ENCODE measurements at places on chromosomes 5 and 9. TPM values are rescaled to one million over a fixed set of nuclear protein-coding genes. Genes with fewer than 3 reads are reported as not detected.
A peak's percentile ranks its signal among the peaks of the same experiment; 100 is the strongest.

AJM1 gene
- 3.2 TPM for total RNA-seq

NEUROG1 gene
- total RNA-seq: 3.7 TPM

LCN15 gene
- total RNA-seq: 0.93 TPM

SPATA31C1 gene
- total RNA-seq: 0.07 TPM

SLC34A3 gene
- 0.81 TPM for total RNA-seq

MARCHF11 gene
- 1.2 TPM for total RNA-seq

DNA sequence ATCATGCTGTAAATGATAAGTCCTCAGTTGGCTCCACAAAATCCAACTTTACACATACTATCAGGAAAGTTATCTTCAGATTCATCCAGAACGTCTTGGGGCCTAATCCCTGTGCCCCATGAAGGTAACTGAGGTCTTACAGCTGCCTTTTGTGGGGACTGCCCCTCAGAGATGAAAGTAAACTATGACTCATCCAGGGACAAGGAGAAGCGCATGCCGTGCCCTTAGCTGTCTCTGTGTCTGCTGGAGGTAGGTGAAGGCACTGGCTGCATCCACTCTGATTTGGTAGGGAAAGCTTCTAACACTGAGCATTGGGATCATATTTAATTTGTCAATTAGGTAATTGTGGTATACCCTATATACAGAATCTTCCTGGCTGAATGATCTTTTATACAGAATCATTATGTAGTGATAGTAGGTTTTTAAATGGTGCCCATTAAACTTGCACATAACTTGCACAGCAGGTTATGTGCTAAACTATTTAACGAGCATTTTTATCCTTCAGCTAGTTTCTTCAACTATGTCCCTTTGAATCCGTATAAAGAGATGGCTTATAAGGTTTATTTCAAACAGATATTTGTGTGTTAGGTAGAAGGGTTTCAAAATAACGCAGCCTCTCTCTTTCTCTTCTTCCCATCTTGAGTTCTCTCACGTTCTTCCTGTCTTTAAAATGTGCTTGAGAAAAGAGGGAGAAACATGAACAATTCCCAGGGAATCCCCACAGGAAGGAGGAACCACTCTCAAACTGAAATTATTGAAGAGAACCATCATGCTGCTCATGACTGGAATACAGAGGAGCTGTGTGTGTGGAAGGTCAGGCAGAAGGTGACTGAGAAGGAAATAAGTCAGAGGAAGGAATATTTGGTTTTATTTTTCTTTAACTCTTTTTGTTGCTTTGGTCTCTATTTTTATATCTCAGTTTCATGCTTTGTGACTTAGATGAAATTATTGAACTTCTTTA is 250.9 kb downstream of the CD180 start:
- no peak overlapping the region for H3K27ac ChIP-seq
- no peaks in the 10 kb centered on the region for H3K4me1 ChIP-seq
- H3K4me3 ChIP-seq: no peak overlapping the region
- H3K36me3 ChIP-seq: no peaks in the 10 kb centered on the region

DNA sequence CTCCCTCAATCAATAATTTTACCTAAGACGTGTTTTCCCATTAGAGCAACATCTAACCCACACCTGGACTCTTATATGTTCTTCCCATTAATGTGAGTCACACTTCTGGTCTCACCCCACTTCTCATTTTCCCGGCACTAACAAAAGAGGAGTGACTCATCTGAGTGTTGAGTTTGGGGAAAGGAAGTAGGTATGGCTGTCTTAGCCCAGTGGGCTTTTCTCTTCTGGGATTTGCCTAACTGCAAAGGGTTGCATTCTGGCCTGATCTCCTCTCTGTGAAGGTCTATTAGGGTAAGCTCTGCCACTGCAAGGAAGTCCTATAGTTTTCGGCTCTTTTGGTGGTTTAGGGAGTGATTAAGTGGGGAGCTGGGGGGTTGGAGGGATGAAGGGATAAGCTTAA is 195.6 kb downstream of the KIAA0825 start:
- H3K36me3 ChIP-seq: no peaks in the 10 kb centered on the region
- DNase-seq: no peak
- H3K4me3 ChIP-seq: no peak overlapping the region
- H3K27ac ChIP-seq: no peak overlapping the region
- H3K27me3 ChIP-seq: no peaks in the 10 kb centered on the region
- H3K4me1 ChIP-seq: no peaks in the 10 kb centered on the region

GRCh38 chr5:95445995-95446394 is 54.8 kb downstream of the FAM81B start:
- H3K4me3 ChIP-seq: no peak overlapping the region
- H3K36me3 ChIP-seq: no peaks in the 10 kb centered on the region
- H3K4me1 ChIP-seq: peaks cover 4% of the 10 kb centered on the region
- no peak overlapping the region for H3K27ac ChIP-seq
- H3K27me3 ChIP-seq: no peaks in the 10 kb centered on the region

DNA sequence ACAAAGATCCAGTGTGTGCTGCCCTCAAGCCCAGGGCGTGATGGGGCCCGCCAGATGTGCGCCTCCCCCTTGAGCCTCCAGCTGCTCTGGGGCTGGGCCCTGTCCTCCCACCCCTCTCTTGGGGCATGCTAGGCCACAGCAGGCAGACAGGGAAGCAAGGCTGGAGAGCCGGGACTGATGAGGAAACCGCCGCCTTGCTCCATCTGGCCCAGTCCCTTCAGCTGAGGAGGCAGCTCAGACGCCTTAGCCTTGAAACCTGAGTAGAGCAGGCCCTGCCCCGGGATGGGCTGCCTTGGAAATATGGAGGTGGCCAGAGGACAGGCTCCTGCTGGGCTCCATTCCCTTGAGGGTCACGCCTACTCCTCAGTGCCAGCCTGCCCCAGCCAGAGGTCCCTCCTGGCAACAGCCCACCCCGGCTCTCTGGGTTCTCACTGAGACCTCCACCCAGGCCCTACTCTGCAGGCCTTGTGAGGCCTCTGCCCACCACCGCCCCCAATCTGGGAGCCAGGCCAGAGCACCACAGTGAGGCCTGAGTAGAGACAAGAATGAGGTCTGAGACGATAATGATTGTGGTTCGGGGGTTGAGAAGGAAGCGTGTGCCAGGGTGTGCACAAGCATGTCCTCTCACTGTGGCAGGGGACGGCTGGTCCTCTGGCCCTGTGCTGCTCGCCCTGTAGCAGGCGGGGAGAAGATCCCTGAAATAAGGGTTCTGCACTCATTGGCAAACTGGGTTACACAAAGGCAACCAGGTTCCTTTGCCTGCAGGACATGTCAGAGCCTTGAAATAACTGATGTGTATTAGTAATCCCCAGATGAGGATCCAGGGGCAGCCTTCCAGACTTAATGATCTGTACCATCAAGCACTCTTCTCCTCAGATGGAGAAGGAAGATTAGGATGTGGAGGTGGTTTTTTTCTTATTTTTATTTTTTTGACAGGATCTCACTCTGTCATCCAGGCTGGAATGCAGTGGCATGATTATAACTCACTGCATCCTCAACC is 30.9 kb downstream of the CXXC5 start:
- no peaks in the 10 kb centered on the region for H3K27me3 ChIP-seq
- H3K27ac ChIP-seq: no peak overlapping the region
- DNase-seq: no peak
- H3K36me3 ChIP-seq: peaks cover 14% of the 10 kb centered on the region

DNA sequence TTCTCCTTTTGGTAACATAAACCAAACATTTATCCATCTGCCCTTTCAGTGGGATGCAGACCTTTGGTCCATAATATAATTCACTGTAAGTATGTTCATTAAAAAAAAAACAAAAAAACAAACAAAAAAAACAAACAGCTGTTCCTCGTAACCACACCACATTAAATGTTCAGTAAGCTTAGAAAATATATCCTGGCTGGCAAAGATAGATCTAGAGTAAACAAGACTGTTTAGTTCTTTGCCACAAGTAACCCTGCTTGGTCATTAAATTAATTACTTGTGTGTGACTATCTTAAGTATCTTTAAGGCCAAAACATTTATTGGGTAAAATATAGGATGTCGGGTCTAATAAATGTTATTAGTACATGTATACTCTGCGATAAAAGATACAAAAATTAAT is 1717.1 kb downstream of the EFNA5 start:
- no peak overlapping the region for H3K4me3 ChIP-seq
- no peak overlapping the region for H3K27ac ChIP-seq
- no peaks in the 10 kb centered on the region for H3K27me3 ChIP-seq
- no peak for DNase-seq
- H3K4me1 ChIP-seq: peaks cover 3% of the 10 kb centered on the region
- H3K36me3 ChIP-seq: no peaks in the 10 kb centered on the region

- H3K27me3 ChIP-seq: peaks cover 13% of the 10 kb centered on the region
- H3K27ac ChIP-seq: no peak overlapping the region
- DNase-seq: no peak
- no peaks in the 10 kb centered on the region for H3K36me3 ChIP-seq
- no peak overlapping the region for H3K4me3 ChIP-seq
- no peaks in the 10 kb centered on the region for H3K4me1 ChIP-seq
Measured at GRCh38 chr5:136590581-136590980, 225.2 kb upstream of the TRPC7 start.

- peak overlapping the region; percentile 15 for H3K27ac ChIP-seq
- no peaks in the 10 kb centered on the region for H3K36me3 ChIP-seq
- peaks cover 84% of the 10 kb centered on the region for H3K27me3 ChIP-seq
- H3K4me3 ChIP-seq: peak overlapping the region; percentile 90
- no peak for DNase-seq
Measured at GRCh38 chr9:74497748-74498620, 849 bp downstream of the RORB start.

DNA sequence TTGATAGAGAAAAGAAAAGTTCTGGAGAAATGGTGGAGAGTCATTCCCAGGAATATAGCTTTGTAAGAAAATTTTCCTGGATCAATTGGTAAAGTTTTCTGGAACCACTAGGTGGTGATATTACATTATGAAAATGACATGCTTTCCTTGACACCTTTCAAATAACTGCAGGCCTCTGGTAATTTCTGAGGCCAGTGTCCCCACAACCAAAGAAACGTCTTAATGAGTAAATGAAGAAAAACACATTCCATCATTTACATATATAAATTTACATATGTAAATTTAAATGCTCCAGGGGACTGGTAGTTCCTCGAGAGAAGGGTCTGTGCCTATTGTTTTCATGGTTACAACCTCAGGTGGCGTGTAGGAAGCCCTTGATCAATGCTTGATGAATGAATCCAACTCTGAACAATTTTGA is 17.2 kb upstream of the RGS3 start:
- no peaks in the 10 kb centered on the region for H3K36me3 ChIP-seq
- H3K4me1 ChIP-seq: no peaks in the 10 kb centered on the region
- no peaks in the 10 kb centered on the region for H3K27me3 ChIP-seq
- no peak overlapping the region for H3K4me3 ChIP-seq
- DNase-seq: no peak

- peaks cover 30% of the 10 kb centered on the region for H3K4me1 ChIP-seq
- H3K27ac ChIP-seq: peak overlapping the region; percentile 78
- H3K27me3 ChIP-seq: peaks cover 85% of the 10 kb centered on the region
Measured at GRCh38 chr5:159094745-159095144, 5.0 kb downstream of the EBF1 start.

Data from type B pancreatic cell (in vitro differentiated cells).